ENCODE measurements at places on chromosomes 5 and 9.

- DNase-seq, result no peak
Observed at GRCh38 chr5:122849771-122850170, 4.4 kb downstream of the SNX24 start.

DNA sequence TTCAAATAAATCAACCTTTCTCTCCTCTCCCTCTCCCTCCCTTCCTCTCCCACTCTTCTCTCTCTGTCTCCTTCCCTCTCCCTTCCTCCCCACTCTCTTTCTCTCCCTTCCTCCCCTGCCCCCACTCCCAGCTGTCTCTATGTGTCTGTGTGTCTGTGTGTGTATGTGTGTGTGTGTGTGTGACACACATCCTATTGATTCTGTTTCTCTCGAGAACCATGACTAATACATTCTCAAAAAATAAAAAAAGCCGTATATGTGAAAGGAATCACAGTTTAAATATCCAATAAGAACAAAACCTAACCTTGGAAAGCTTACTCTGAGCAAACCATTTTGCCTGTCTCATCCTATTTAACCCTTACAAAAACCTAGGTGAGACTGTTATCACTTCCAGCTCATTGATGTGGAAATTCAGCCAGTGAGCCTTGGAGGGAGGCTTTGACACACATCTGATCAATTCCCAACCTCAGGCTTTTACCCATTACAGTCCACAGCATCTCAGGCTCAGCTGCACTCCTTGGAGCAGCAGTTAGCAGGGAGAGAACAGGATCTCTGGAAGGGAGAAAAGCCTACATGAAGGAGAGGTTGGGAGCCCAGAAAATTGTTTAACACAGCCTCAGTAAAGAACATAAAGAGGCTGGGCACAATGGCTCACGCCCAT, 8.3 kb downstream of the HSD17B3 start:
- peak; percentile 53 for DNase-seq

DNA sequence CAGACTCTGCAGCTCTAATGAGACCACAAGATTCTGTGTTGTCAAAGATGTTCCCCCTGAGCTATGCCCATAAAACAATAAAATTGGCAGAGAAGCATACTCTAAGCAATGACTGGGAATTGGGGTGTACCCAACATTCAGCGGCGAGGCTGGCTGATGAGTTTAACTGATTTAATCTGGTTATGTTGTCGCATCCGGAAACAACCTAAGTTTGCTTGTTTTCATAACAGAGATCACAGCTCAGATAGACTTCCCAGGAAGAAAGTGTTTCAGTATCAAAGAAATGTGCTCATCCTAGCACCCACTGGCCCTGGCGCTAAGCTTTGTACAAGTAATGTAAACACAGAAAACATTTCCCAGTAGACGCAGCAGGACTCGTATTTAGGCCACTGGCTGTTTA, 7.4 kb downstream of the SEMA5A start:
- no peak for DNase-seq

GRCh38 chr5:157650991-157651611, 1.1 kb downstream of the SOX30 start:
- no peak for DNase-seq

GRCh38 chr5:64971513-64971912, 202.8 kb downstream of the CWC27 start:
- DNase-seq, result no peak

GRCh38 chr5:147673791-147674190, 108.7 kb downstream of the JAKMIP2 start:
- no peak for DNase-seq

- DNase-seq, result no peak
Observed at GRCh38 chr5:34022121-34022705, 14.4 kb upstream of the AMACR start.

DNA sequence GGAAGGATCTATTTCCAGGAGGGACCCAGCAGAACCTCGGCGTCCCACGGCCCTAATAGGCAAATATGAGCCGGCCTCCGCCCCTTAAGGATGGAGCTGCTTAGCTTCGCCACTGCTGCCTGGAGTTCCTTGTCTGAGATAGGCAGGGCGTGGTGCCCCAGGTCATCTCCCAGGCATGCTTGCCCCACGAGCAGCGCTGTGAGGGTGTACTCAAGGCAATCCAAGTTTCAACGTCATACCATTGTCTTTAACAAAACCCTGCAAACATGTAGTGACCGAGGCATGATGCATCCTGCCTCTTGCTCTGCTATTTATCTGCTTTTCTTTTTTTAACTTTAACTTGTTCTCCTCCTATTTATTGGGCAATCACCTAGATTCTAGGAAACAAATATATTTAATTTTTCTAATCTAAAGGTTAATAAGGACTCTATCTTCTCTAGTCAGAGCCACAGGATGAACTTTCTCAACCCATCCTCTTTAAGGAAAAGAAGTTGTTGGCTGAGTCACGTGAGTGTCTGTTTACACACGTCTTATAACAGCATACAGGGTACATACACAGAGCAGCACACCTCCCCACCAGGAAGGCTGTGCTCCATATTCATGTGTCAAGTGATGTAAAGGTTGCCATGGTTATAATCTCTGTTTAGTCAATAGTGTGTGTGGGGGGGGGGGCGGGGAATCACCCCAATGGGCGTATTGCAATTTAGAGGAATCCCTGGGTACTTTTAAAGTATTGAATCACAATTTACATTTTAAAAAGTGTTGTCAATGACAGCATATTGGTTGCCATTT, 27.3 kb upstream of the ZSWIM6 start:
- no peak for DNase-seq

- no peak for DNase-seq
Observed at GRCh38 chr5:58770136-58770535, 187.3 kb downstream of the RAB3C start.

- DNase-seq, result no peak
Observed at GRCh38 chr5:170149206-170149515, 43.5 kb downstream of the FOXI1 start.

DNA sequence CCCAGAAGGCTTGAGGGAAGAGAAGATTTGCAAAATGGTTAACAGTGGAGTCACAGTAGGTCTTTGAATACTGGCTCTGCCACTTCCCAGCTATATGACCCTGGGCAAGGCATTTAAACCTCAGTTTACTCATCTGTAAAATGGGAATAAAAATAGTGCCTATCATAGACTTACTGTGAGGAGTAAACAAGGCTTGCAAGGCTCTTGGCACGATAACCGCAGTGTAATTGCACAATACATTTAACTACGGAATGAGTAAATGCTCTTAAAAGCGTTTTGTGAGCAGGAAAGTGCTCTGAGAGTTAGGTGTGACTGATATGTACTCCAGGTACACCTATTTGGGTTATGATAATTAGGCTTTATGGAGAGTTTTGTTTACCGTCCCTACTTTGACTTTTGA, 8.4 kb downstream of the SLC36A3 start:
- no peak for DNase-seq

- no peak for DNase-seq
Observed at GRCh38 chr5:1958211-1959010, 75.7 kb upstream of the IRX4 start.

DNA sequence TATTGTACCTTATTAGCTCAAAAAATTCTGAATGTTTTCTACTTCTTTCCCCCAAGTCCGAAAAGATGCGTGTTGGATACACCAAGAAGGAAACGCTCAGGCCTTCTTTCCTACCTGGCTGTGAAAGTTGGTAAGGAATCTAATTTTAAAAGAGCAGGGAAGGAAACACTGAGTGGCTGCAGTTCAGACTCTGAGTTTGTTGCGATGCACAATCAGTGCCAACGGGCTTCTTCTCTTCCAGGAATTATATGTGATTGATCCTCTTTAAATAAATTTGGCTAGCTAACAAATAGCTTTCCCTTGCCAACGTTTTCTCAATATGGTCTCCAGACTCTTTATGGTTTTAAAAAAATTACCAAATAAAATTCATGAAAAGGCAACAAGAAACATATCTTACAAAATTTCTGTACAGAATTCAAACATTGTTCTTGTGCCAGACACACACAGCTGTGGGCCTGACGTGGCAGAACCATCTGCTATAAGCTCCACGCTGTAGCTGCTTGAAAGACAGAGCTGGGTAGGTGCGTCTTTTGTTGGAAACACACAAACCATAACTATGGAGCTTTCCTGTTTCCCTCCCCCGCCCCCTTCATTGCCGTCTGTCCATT, 493.1 kb downstream of the ZNF608 start:
- DNase-seq, result peak; percentile 38

DNA sequence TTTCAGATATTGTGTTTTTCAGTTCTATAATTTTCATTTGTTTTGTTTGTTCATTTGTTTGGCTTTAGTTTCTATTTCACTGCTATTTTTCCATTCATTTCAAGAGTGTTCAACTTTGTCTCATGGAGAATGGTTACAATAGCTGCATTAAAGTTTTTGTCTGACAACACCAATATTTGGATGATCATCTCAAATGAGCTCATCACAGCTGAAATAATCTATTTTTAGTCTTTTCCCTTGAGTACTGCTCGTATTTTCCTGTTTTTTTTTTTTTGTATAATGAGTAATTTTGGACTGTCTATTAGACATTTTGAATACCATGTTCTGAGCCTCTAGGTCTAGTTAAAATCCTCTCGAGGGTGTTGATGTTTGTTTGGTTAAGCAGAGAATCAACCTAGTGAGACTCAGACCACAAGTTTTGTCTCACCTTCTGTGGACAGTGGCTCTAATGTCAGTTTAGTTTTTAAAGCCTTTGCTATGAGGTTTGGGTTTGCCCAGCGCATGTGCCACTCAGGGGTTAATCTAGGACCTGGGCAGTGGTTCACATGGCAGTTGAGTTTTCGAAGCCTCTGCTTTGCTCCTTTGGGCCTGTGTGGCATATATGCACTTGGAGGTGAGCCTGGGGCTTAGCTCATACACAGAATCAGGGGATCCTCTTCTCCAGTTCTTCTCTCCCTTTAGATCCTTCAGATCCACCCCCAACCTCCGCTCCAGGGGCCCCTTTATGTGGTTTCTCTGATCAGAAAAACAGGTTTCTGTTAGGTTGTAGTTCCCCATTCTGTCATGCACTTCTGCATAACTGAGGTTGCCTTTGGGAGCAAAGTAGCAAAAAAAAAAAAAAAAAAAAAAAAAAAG, 79.8 kb downstream of the ARSB start:
- DNase-seq, result no peak

DNA sequence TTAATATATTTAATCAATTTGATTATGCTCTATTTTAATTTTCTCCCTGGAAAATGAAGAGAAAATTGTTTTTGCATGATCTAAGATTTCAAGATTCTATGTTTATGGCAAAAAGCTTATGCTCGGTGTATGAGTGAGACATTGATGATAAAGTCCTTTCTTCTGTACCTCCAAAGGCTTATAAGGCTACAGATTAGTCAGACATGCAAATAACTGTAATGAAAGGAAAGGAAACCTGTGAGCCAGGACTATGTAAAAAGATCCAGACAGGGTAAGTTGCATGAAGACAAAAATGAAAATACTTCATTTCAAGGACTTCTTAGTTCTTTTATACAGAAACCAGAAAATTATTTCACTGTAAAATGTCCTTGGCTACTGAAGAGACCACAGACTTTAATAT, 52.2 kb upstream of the EDIL3 start:
- no peak for DNase-seq

- DNase-seq, result no peak
Observed at GRCh38 chr9:83625178-83625577, 2.2 kb downstream of the IDNK start.

DNA sequence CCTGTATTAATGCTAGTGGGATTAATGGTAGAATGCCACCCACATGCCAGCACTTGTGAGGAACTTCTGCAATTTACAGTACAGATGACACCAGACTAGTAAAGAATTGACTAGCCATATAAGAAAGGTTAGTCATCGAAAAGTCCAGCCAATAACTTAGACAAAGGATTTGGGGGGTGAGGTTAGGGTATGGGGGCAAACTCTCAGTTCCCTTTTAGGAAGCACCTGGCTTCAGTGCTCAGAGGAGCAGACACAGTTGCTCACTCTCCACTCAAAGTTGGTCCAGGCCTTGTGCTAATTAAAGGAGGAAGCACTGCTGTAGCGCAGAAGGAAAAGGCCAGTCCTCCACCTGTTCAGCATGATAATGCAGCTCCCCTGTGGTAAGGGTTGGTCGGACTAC, 25.2 kb downstream of the TGFBR1 start:
- DNase-seq, result no peak

DNA sequence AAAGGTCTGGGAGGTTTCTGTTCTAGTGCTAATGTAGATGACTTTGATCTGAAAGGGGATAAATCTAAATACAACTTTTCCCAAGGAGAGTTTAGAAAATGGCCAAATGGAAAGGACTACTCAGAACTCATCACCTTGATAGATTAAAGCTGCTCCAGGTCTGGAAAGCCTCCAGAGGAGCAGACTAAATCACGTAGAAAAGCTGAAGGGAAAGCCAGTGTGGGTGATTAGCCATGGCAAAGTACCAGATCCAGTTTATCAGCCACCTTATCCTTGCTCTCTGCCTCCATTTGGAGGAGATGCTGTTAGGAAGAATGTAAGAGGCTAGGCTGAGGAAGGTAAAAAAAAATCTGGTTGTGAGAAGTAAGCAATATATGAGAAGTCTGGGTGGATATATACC, 120.7 kb upstream of the RAI14 start:
- DNase-seq, result no peak

GRCh38 chr9:91378695-91379127, 17.0 kb upstream of the AUH start:
- DNase-seq, result no peak

DNA sequence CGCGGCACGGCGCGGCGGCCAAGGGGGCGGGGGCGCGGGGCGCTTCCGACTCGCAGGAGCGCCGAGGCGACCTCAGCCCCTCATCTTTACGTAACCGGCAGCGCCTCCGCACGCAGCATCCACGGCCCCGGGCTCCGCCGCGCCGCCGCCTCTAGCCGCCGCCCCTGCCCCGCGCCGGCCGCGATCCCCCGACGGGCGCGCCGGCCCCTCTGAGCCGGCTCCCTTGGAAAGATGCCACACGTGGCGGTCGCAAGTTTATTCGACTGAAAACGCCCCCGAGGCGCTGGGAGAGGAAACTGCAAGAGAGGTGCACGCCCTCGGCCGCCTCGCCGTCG, 1.0 kb downstream of the KLF9 start:
- no peak for DNase-seq

GRCh38 chr9:93508207-93508606, 54.8 kb upstream of the FAM120AOS start:
- no peak for DNase-seq

- DNase-seq, result no peak
Observed at GRCh38 chr5:102931085-102931725, 176.1 kb downstream of the PAM start.

DNA sequence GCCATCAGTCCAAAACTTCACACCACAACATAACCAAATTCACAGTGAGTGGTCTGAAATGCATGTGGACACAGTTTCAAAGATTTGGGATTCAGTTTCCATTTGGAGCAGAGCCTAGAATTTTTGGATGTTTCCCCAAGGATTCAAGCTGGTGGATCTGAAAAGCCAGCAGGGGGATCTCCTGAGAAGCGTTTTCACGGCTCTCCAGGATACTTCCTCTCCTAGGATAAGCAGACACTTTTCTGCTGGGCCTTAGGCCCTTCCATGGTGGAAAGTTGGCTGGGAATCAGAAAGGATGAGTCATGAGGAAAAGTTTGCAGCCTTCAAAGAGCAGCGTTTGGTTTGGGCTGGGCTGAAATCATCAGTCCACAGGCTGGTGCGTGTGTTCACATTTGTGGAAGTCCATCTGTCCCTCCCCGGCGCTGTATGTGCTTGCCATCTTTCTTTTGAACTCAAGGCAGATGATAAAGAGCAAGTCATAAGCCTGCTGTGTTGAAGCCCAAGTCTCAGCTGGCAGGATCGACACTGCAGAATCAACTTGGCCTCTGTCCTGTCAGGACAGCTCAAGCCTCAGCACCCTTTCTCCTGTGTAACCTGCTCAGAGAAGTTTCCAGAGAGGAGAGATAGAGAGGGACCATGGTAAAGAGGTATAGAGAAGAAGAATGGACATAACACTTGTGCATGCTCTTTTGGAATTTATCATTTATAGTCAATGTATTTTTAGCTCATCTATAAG, 152.6 kb upstream of the MSX2 start:
- no peak for DNase-seq

- no peak for DNase-seq
Observed at GRCh38 chr5:78720227-78720985, 71.8 kb upstream of the LHFPL2 start.

Data from head of caudate nucleus (tissue), 42 donors.